ENCODE measurements at places on chromosomes 3 and 15. TPM values are rescaled to one million over a fixed set of nuclear protein-coding genes. Genes with fewer than 3 reads are reported as not detected.

GRCh38 chr3:132654190-132654589, 5.4 kb downstream of the ACAD11 start:
- no peaks in the 10 kb centered on the region for H3K27me3 ChIP-seq
- H3K4me3 ChIP-seq, result no peak overlapping the region
- H3K36me3 ChIP-seq, result peaks cover 4% of the 10 kb centered on the region
- no peak for DNase-seq

- DNase-seq, result peak; percentile 29
- H3K27ac ChIP-seq, result peak overlapping the region; percentile 97
- H3K27me3 ChIP-seq, result peaks cover 2% of the 10 kb centered on the region
- H3K4me1 ChIP-seq, result peaks cover 71% of the 10 kb centered on the region
- H3K4me3 ChIP-seq, result peak overlapping the region; percentile 91
- H3K36me3 ChIP-seq, result peaks cover 12% of the 10 kb centered on the region
Measured at GRCh38 chr15:60591496-60592370, 112.8 kb upstream of the ICE2 start.

DNA sequence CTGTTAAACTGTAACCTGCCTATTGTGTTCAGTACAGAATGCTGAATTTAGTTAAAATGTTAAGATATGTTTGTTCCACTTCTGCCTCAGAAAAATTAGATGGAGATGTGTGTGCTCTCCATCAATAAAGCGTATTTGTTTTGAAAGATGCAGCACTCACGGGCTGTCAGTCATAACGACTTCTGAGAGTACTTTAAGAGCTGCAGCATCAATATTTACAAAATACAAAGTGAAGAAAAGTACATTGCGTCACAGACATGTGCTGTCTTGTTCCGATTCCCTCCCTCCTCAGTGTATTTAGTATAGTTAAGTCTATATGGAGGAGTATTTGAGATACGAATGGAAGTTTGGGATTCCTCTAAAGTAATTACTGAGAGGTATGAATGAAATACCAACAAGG, 166.6 kb downstream of the BBX start:
- H3K36me3 ChIP-seq, result peaks cover 2% of the 10 kb centered on the region
- no peak for DNase-seq
- H3K27ac ChIP-seq, result no peak overlapping the region

GRCh38 chr3:54663501-54664011, 264.3 kb downstream of the LRTM1 start:
- no peaks in the 10 kb centered on the region for H3K4me1 ChIP-seq
- H3K27me3 ChIP-seq, result no peaks in the 10 kb centered on the region
- H3K36me3 ChIP-seq, result no peaks in the 10 kb centered on the region
- no peak overlapping the region for H3K27ac ChIP-seq
- no peak for DNase-seq

DNA sequence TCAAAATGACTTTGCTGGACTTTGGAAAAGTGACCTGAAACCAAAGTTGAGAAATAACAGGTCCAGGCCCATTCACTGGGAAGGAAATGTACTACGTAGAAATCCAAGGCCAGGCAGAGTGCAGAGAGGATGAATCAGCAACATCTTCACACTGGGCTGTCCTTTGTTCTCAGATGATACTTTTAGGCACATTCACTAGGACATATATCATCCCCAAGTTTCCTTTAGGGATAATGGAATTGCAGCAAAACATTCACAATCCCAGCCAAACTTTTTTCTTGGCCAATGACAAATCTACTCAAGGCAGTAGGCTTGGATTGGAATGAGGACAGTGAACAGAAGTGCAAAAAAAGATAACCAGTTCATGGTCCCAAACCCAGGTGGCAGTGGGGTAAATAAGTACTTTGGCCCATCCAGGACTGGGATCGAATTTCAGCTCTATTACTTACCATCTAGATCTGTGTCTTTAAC, 75.1 kb downstream of the CLDN11 start:
- H3K4me3 ChIP-seq, result no peak overlapping the region
- H3K27ac ChIP-seq, result no peak overlapping the region
- DNase-seq, result no peak
- no peaks in the 10 kb centered on the region for H3K4me1 ChIP-seq
- H3K36me3 ChIP-seq, result no peaks in the 10 kb centered on the region
- H3K27me3 ChIP-seq, result no peaks in the 10 kb centered on the region

DNA sequence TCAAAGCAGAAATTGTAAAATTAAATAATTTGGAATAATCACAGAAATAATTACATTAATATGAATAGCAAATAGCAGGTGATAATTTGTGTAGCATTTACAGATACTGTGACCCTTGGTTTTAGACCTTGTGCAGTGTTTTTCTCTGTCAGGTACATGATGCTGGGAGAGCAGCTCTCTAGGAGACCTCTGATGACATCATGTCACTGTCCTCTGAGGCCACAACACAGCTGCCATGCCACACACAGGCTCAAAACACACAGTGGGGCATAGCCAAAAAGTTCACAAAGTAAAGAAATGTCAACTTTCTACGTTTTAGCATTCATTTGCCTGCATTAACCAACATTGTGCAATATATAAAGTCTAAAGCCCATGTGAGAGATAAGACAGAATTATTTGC, 71.8 kb upstream of the ZBTB20 start:
- H3K27me3 ChIP-seq, result peaks cover 3% of the 10 kb centered on the region
- H3K27ac ChIP-seq, result no peak overlapping the region
- no peaks in the 10 kb centered on the region for H3K4me1 ChIP-seq
- no peaks in the 10 kb centered on the region for H3K36me3 ChIP-seq

DNA sequence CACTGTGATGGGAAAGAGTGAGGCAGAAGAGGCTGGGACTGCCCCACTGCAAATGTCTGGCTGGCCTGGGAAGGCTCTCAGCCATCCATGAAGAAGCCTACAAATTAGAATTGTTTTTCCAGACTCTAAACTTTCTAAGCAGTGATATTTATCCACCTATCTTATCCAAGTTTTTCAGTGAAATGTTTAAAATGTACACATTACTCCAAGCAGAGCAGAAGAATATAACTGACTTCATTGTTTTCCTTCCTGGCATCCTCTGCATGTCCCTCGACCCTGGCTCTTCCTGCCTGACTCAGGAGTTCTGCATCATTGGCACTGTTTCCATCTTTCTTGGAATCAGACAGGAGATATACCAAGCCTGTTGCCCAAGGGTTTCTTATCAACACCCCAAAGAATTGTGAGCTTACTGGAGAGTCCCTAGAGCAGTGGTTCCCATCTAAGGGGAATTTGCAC, 401.5 kb upstream of the PROK2 start:
- H3K27ac ChIP-seq, result peak overlapping the region; percentile 42
- peaks cover 2% of the 10 kb centered on the region for H3K27me3 ChIP-seq
- DNase-seq, result no peak
- peaks cover 4% of the 10 kb centered on the region for H3K36me3 ChIP-seq

GRCh38 chr3:186760141-186760833, 23.1 kb upstream of the EIF4A2 start:
- no peak for DNase-seq
- H3K27me3 ChIP-seq, result peaks cover 3% of the 10 kb centered on the region
- H3K4me1 ChIP-seq, result peaks cover 6% of the 10 kb centered on the region
- H3K4me3 ChIP-seq, result no peak overlapping the region
- no peaks in the 10 kb centered on the region for H3K36me3 ChIP-seq

DNA sequence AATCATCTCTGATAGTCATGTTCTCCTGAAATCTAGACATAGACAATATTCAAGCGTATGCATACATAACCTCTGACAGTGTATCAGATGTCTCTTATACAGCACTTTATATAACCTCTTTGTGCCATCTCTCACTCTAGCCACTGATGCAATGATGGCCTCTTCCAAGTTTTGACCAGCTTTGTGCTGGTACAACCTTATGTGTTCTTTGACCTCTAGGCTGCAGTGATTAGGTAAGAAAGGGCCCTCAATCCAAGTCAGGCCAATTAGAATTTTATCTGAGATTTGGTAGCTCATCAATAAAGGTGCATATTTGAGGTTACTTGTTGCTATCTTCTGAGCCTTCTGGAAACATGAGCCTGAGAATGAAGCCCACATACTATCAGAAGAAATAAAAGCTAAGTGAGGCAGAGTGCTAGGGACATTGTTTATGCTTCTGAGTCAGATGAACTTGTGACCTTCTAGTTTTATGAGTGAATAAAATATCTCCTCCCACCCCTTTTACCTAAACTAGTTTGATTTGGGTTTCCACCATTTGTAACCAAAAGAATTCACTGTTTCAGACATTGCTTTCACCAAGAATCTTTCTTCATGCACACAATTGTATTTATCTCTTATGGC, 283.2 kb upstream of the SUCLG2 start:
- no peaks in the 10 kb centered on the region for H3K4me1 ChIP-seq
- no peaks in the 10 kb centered on the region for H3K36me3 ChIP-seq
- H3K27me3 ChIP-seq, result no peaks in the 10 kb centered on the region
- DNase-seq, result no peak
- no peak overlapping the region for H3K4me3 ChIP-seq

GRCh38 chr3:24487325-24488262, 7.1 kb downstream of the THRB start:
- H3K4me1 ChIP-seq, result no peaks in the 10 kb centered on the region
- no peak overlapping the region for H3K4me3 ChIP-seq

DNA sequence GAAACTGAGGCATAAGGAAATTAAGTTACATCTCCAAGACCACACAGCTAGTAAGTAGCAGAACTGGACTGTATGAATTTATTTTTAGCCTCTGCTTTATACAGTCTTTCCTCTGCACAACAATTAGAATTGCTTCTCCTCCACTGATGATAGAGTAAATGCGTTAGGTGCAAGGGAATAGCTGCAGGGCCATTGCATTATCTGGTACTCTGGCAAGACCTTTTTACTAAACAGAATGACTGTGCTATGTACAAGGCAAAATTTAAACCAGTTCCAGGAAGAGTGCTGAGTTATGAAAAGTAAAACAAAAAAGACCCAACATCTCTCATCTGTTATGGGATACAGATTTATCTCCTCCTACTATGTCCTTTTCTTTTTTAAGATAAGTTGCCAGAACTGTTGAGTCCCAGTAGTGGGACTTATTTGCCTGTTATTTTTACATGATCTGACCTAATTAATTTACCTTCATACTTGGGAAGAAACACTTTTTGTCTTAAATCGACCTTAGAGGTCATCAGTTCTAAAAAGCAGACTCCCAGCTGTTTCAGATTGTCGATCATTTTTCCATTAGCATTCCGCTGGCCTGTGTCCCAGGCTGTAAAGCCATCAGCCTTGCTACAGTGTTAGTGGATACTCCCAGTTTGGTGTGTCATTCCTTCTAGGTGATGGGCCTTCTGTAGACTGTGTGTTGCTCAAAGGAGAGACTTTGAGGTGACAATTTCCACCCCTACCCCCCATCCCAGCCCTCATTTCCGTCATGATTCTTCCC, 147.5 kb upstream of the NUDT16 start:
- H3K27me3 ChIP-seq, result no peaks in the 10 kb centered on the region
- no peak for DNase-seq
- H3K4me3 ChIP-seq, result no peak overlapping the region
- no peaks in the 10 kb centered on the region for H3K4me1 ChIP-seq
- H3K27ac ChIP-seq, result no peak overlapping the region

DNA sequence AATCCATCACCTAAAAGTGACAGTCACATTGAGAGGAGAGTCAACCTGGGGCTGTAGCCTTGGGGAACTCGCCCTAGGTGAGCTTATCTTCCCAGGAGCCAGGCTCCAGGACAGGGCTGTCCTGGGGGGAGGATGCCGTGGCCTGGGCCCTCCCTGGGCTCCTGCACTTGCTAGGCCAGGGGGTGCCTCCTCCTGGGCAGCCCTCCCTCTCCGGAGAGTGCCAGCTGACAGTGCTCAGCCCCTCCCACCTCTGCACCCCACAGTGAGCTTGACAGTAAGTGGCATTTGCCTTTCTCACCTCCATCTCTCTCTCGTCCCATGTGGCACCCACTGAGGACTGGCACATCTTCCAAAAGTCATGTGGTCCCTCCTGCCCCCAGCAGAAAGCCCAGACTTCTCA, 19.1 kb downstream of the UROC1 start:
- H3K4me3 ChIP-seq, result no peak overlapping the region
- no peak overlapping the region for H3K27ac ChIP-seq
- H3K4me1 ChIP-seq, result peaks cover 7% of the 10 kb centered on the region
- DNase-seq, result no peak
- H3K27me3 ChIP-seq, result no peaks in the 10 kb centered on the region
- no peaks in the 10 kb centered on the region for H3K36me3 ChIP-seq

- peaks cover 40% of the 10 kb centered on the region for H3K36me3 ChIP-seq
- no peak overlapping the region for H3K4me3 ChIP-seq
- DNase-seq, result no peak
- no peaks in the 10 kb centered on the region for H3K27me3 ChIP-seq
- H3K27ac ChIP-seq, result no peak overlapping the region
Measured at GRCh38 chr15:75929799-75930565, 26.3 kb downstream of the FBXO22 start.

DNA sequence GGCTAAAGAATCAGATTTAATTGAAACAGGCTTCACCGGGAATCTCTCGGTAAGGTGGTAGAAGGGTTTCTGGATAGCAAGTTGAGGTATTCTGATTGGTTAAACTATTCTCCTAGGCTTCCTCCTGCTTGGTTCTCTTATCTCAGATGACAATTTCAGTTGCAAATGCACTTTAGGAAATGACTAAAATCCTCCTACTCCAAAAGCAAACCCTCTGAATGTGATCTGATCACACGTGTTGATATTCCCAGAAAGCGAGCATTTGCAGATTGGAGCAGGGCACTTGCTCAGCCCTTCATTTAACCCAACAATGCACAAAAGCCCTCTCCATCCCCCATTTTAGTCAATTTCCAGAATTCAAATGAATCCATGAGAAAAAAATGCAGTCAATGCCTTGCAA, 55.6 kb upstream of the ICE2 start:
- H3K4me1 ChIP-seq, result peaks cover 60% of the 10 kb centered on the region
- no peak for DNase-seq

DNA sequence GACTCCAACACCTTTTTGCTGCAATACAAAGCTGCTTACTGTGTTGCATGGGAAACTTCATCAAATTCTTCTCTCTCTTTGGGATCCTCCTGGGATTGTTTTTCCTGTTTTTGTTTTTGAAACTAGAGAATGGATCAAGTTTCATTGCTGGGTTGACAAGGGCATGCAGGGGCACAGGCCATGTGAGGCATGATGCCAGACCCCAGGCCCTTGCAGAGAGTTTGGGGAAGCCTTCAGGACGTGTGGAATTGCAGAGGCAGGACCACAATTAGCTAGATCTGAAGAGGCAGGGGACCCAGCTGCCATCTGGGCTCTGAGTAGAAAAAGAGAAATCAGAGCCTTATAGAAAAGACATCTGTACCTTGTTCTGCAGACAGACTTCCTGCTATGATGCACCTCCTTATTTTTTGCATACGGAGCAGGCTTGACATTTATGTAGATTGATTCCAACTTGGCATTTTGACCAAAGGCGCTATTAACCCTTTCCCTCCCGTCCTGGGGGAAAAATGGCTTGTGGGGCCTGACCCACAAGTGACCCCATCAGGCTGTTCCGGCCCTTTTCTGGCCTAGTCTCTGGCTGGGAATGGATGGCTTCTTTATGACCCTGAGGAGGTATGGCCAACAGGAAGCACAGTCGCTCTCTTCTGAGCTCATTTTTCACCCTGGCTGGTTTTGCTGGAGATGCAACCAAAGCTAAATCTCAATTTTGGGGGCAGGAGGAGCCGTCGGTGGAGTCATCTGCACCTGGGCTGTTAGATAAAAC, 44.3 kb upstream of the CHRNB4 start:
- H3K4me1 ChIP-seq, result no peaks in the 10 kb centered on the region
- no peak overlapping the region for H3K4me3 ChIP-seq
- no peak overlapping the region for H3K27ac ChIP-seq
- H3K36me3 ChIP-seq, result no peaks in the 10 kb centered on the region

CCDC174 gene
- 21.7 TPM for total RNA-seq

CAMK2N2 gene
- 0.52 TPM for total RNA-seq
